GM04504 (cell line): ENCODE measurements at places on chromosomes 11 and 22.

DNA sequence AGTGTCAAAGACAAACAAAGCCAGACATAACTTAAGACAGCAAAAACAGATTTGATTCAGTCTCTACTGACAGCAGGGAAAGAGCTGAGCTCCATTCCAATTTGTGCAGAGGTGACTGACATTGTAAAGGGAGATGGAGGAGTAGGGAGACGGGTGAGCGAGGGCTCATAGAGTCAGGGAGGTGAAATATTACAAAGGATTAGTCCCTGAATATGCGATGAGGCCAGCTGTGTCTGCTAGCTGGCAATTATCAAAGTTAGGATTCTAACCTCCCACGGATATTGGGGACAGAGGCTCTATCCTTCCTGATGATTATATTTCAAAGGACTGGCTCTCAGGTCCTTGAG is 8.3 kb downstream of the PLAAT2 start:
- DNase-seq, result no peak

DNA sequence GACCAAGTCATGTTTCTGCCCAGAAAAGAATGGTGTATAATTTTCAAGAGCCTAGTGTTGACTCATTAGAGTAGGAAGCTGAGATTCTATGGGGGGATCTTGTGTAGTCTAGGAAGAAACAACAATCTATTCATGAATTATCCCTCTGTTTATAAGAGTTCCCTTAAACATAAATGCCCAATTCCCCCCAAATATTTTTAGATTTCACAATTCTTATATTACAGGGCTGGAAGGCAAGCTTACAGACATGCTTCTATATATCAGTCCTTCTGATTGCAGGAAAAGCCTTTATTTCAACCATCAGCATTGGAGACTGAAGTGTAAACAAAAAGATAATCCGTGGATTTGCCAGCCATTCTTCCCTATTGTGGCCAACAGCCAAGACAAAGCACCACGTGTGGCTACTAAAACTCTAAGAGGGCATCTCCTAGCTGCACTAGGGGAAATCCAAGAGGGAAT is 71.4 kb downstream of the NAT10 start:
- DNase-seq, result no peak

DNA sequence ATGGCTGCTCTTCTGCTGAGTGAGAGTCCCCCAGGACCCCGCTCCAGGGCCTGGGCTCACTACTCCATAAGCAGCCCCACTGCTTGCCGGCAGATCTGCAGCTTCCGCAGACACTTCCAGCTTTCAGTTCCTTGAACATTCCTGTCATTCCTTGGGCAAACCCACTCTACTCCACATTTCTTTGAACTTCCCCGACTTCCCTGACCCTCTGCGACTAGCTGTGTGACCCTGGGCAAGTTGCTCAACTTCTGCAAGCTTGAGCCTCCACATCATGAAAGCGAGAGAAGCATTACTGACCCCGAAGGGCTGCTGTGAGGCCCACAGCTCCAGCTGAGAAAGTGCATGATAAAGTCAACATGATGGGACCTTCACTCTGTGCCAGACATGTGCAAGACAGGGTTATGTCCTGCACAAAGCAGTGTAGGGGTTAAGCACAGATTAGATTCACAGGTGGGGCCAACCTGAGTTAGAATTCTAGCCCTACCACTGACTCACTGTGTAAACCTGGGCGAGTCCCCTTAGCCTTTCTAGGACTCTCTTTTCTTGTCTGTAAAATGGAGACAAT is 51.8 kb downstream of the THAP12 start:
- no peak for DNase-seq

DNA sequence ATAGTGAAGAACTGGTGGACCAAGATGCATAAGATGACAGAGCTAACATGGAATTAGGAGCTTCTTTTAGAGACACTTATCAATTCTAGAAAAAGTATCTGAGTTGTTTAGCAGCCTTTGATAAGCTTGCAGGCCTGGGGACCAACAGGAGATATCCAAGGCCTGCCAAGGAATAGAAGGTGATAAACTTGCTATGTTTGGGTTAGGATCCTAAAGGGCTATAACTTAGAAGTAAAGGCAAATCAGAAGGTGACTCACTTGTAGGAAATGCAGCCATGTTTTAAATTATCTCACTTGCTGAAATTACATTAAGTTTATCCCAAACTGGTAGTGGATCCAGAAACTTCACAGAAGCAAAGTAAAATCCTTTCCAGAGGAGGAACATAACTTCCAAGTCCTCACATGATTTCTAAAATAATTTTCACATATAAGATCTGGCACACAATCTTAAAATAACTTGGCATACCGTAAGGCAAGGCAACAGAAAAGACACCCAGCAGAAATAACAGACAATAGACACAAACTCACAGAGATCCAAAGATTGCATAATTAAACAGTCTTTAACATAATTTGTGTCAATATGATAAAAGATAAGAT is 69.6 kb upstream of the TEAD1 start:
- DNase-seq, result no peak

- DNase-seq, result no peak
Observed at GRCh38 chr11:103980108-103980507, 56.3 kb upstream of the DDI1 start.

DNA sequence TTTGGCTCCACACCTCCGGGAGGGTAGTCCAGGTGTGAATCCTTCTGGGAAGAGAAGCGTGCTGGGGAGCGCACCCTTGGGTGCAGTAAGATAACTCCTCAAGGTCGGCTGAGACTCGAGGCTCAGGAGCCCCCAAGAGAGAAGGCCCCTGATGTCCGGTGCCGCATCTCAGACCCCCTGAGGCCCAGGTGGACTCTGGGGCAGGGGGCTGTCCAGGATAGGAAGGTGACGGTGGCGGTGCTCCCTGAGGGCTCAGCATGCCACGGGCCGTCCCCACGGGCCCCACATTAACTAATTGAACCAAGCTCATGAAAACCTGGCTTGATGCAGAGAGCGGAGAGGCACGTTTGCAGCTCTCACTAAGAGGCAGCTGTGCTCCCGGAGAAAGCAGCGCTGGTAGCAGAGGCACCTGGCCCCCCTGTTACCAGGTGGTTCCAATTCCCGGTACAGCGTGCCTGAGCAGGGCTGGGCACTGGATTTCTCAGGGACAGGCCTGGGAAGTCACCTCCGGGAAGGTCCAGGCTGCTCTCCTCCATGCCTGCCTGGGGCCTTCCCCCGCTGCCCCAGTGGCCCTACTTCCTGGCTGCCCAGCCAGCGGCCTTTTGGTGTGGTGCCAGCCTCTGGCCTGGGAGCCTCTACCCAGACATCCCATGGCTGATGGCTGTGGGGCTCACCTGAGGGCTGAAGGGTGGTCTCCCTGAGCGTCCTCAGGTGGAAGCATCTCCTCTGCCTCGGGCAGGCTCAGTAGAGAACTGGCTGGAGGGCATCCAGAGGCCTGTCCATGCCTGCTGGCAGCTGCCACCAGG is 1.1 kb downstream of the KCNQ1 start:
- no peak for DNase-seq

- DNase-seq, result no peak
Observed at GRCh38 chr22:40418366-40419201, 48.2 kb downstream of the SGSM3 start.

DNA sequence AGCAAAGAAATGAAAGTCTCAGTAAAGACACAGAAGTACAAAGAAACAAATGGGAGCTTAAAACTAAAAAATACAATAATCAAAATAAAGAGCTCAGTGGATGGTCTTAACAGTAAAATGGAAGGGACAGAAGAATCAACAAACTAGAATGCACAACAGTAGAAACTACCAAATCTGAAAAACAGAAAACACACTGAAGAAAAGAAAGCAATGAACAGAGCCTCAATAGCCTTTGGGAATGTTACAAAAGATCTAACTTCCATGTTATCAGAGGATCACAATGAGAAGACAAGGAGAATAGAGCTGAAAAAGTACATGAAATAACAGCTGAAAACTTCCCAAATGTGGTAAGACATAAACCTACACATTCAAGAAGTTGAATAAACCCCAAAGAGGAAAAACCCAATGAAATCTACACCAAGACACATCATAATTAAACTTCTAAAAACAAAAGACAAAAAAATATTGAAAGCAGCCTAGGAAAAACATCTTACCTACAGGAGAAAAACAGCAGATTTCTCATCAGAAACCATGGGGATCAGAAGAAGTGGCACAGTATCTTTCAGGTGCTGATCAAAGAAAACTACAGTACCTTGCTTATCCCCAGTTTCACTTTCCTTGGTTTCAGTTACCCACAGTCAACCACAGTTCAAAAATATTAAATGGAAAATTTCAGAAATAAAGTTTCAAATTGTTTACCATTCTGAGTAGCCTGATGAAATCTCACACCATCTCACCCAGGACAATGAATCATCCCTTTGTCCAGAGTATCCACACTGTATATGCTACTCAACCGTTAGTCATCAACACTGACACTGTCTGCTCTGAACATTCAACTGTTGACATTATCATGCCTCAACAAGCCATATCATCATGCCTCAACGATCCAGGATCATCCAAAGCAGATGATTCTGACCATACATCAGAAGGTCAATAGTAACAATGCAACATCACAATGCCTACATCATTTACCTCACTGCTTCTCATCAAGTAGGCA is 22.2 kb downstream of the RRAS2 start:
- peak; percentile 71 for DNase-seq

- DNase-seq, result no peak
Observed at GRCh38 chr11:35089666-35090065, 49.3 kb upstream of the CD44 start.

DNA sequence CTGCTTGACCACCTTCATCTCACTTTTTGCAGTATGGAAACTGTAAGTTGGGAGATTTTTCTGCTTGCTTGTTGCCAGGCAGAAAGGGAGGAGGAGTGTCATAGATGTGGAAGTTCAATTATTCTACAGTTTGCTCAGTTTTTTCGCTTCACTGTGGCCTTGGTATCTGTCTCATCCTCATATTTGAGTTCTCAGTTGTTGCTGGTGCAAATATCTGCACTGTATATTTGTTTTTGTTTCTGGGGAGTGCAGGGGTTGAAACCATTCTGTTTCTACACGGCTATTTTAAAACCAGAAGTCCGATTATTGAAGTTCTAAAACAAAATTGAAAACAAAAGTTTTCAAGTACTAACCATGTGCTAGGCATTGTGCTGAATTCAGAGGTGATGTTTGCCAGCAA is 153.4 kb downstream of the JRKL start:
- DNase-seq, result no peak

DNA sequence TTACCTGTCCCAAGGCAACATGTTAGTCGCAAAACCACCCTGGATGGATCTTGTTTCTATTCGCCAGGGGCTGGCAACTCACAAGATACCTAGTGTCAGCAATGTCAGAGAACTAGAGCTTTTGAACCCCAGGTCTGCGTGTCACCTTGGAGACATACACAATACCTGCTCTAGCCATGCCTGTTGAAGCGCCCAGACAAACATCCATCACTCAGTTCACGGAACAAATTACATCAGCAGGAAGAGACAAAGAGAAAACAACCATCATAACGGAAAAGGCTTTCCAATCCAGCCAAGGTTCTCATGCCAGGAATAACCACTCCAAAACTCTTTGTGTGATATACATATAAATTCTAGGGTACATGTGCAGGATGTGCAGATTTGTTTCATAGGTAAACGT is 2.2 kb downstream of the CD59 start:
- DNase-seq, result no peak

- no peak for DNase-seq
Observed at GRCh38 chr11:12003336-12003735, 5.1 kb downstream of the DKK3 start.

GRCh38 chr11:64526795-64527194 is 64.2 kb upstream of the SLC22A12 start:
- no peak for DNase-seq

GRCh38 chr11:64710418-64711137 is 12.4 kb downstream of the NRXN2 start:
- no peak for DNase-seq

- DNase-seq, result no peak
Observed at GRCh38 chr22:20991252-20992055, 9.4 kb downstream of the LZTR1 start.

- DNase-seq, result no peak
Observed at GRCh38 chr22:21780259-21780658, 44.7 kb upstream of the YPEL1 start.

GRCh38 chr11:119729951-119730613 is 1.1 kb upstream of the NECTIN1 start:
- no peak for DNase-seq

DNA sequence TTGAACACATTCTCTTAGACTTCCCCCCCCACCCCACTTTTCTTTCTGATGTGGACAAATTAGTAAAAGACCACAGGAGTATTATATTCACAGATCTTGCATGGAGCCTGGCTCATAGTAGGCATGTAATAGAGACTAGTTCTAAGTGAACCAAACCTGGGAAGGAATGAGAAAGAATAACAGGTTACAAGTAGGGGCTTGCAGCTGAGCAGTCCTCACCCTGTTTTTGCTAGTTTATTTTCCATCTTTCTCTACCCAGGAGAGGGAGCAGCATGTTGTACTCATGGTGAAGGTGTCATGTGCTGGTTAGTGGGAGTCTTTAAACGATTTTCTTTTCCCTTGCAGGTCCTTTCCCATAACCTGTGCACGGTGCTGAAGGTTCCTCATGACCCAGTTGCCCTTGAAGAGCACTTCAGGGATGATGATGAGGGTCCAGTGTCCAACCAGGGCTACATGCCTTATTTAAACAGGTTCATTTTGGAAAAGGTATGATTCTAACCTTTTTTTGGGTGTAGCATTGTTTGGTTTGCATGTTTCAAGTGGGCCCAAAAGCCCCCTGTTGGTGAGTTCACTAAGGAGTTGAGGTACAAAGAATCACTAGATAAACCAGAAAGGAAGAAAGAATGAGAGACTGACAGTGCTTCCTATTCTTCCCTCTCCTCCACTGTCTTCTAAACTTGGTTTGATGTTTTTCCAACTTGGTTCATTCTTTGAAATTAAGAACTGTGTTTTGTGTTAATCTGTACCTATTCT is 30.1 kb downstream of the SWAP70 start:
- no peak for DNase-seq

DNA sequence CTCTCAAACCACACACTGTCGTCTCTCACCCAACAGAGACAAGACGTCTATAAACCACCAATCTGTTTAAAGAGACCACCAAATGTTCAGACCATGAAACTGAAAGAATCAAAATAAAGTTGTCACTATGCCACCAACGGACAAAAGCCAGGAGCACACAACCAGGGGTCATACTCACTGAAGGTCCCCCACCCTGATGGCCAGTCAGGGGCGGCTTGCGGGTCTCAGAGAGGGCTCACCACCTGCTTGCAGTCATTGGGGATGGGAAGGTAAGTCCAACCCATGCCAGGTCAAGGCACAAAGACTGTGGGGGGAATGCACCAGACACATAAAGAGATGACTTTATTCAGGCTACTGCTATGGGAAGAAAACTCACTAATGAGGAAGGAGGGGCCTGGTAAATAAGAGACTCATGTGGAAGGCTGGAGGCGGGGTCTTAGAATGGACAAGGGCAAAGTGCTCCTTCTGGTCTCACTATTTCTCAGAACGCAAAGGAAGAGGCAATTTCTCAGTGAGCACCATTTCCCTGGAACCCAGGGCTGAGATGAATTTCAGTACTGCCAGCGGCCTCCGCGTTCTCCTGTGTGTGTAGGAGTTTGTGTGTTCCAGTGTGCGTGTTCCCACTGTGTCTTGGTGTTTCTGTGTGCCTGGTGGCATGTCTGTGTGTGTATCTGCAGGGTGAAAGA is 17.3 kb downstream of the SCARF2 start:
- DNase-seq, result no peak

- no peak for DNase-seq
Observed at GRCh38 chr11:121555121-121555520, 102.4 kb upstream of the SORL1-AS1 start.

GRCh38 chr22:40979871-40980270 is 28.7 kb downstream of the RBX1 start:
- no peak for DNase-seq
